ENCODE measurements at places on chromosomes 11 and 22. TPM values are rescaled to one million over a fixed set of nuclear protein-coding genes. Genes with fewer than 3 reads are reported as not detected.

Gene MCAM
- 223 TPM for polyA plus RNA-seq

Gene LMO2
- polyA plus RNA-seq: 13.6 TPM

Gene MPEG1
- 9.1 TPM for polyA plus RNA-seq

Gene ART1
- 7.2 TPM for polyA plus RNA-seq

Gene LRRC32
- polyA plus RNA-seq: 25.4 TPM

Gene DENND6B
- polyA plus RNA-seq: 5.2 TPM

Gene PTPMT1
- polyA plus RNA-seq: 27.1 TPM

Gene BARX2
- 0.68 TPM for polyA plus RNA-seq

Gene TRPC6
- polyA plus RNA-seq: 12.2 TPM

Gene APOL5
- polyA plus RNA-seq: 1.5 TPM

- DNase-seq: no peak
These were observed 8.5 kb upstream of the SLC35C1 start for GRCh38 chr11:45796461-45796861.

- DNase-seq: peak; percentile 68
These were observed 52.6 kb downstream of the SWAP70 start for GRCh38 chr11:9716275-9717039.

- DNase-seq: peak; percentile 4
These were observed 12.2 kb downstream of the OR8D1 start for GRCh38 chr11:124301548-124301947.

GRCh38 chr22:35478633-35479107, 62.0 kb upstream of the RASD2 start:
- no peak for DNase-seq

- DNase-seq: no peak
These were observed 93.6 kb upstream of the CD44 start for GRCh38 chr11:35045236-35045820.

DNA sequence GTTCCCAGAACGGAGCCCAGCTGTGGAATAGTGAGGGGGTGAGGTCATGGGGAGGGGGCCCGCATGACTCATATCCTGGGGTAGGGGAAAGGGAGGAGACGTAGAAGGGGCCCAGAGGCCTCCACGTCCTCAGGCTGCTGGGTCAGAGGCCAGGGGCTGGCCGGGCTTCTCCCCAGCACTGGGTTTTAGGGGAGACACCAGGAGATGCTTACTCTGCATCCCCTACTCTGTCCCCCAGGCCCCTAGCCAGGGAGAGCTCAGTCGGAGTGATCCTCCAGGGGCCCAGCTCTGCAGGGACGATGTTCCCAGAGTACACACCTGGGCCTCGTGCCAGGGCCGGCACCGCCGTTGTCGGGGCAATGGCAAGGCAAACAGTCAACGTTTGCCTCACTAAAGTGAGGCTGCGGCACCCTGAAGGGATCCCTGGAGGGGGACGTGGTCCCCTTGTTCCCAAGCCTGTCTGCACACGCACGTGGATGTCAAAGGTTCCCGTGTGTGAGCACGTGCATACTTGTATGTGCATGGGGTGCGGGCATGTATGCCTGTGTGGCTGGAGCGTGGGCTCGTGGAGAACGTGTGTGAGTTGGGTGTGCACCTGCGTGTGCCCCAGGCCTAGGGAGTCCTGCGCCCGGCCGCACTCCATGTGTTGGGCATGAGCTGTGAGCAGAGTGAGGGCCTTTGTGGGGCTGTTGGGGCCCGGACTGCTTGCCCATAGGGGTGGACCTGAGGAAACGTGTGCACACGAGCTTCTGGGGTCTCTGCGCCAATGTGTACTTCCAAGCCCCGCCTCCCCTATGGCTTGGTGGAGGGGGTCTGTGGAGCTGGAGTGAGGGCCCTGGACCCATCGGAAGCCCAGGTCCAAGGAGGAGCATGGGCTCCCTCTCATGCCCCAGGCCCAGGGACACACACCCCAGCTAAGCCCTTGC, 14.2 kb downstream of the PRR33 start:
- no peak for DNase-seq

DNA sequence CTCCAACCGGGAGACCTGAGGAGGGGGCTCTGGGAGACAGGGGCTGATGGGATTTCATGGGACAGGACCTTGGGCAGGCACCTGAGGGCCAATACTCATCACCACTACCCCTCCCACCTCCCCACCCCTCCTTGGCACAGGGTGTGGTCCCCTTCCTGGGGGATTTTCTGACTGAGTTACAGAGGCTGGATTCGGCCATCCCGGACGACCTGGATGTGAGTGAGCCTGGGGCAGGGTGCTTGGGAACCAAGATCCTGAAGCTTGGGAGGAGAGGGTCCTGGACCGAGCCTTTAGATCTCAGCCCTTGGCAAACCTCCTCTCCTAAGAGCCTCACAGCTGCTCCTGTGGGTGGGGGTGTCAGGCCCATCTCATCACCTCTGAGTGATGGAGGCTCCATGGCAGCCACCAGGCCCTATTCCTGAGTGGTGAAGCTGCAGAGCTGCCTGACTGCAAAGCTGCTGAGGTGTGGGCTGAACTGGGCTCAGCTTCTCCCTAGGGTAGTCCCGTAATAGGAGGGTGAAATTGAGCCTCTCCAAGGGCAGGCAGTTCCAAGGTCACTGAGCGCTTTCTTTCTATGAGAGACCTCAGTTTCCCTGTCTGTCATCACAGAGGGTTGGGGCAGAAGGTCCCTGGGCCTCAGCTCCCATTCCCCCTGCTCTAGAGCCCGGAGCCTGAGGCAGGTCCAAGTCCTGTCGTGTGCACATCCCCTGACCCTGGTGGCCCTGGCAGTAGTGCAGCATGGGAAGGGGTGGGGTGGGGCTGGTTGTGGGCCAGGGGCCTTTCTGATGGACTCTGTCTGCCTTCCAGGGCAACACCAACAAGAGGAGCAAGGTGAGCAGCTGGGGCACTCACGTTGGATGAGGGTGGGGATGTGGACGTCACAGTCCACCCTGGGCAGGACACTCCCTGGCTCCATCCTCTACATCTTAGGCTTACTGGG, 6.5 kb downstream of the RGL4 start:
- no peak for DNase-seq

DNA sequence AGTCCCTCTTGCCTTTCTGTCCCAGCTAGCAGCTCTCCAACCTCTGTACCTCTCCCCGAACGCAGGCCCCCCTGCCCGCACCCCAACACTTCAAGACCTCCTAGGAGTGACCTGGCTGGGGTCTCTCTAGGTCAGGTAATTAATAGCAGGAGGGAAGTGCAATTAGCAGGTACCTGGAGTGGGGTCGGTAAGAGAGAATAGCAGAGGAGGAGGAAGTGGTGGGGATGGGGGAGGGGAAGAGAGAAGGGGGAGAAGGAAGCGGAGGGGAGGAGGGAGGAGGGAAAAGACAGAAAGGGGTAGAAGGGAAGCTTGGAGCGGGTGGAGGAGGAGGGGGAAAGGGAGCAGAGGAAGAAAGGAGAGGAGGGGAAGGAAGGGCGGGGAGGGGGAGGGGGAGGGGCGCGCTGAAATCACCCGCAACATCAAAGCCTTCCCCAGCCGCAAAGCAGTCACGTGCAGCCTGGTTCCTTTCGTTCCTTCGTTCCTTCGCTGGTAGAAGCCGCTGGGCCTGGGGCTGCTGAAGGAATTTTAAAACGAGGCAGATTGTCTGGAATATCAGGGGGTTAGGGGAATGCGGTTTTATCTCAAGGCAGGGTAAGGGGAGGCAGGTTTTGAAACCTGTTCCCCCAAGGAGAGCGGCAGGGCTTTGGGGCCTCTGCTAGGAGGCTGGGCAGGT, 29.3 kb upstream of the TCF20 start:
- DNase-seq: no peak

- no peak for DNase-seq
These were observed 1.1 kb upstream of the VSIG2 start for GRCh38 chr11:124753205-124753604.

DNA sequence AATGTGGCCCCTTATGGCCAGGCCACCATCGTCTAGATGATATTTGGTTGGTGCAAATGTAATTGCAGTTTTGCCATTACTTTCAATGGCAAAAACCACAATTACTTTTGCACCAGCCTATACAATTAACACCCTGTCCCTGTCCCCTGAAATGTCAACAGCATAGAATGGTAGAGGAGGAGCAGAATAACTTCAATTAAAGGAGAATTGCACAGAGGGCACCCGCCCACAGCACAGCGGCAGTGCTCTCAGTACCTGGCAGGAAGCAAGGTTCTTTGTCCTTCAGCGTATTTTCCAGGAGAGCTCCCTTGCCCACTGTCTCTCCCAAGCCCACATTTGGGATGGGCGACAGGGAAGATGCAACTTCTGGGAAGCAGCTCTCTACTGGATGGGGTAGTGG, 115.3 kb downstream of the TRIM29 start:
- DNase-seq: no peak

DNA sequence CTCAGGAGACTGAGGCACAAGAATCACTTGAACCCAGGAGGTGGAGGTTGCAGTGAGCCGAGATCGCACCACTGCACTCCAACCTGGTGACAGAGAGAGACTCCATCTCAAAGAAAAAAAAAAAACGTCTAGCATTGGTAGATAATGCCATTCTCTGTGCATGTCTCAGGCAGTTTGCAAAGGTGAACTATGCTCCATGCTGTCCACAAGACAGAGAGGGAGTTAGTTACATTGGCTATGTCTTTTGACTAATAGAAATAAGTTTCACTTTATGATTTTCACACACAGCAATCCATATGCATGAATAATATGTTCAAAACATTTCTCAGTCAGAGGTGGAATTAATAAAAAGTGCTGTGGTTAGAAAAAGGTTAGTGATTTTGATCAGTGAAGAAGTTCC, 591.4 kb downstream of the ETS1 start:
- no peak for DNase-seq

- DNase-seq: no peak
These were observed 33.1 kb upstream of the ST14 start for GRCh38 chr11:130126516-130126915.

GRCh38 chr11:95239871-95240649, 9.1 kb upstream of the SESN3 start:
- no peak for DNase-seq

DNA sequence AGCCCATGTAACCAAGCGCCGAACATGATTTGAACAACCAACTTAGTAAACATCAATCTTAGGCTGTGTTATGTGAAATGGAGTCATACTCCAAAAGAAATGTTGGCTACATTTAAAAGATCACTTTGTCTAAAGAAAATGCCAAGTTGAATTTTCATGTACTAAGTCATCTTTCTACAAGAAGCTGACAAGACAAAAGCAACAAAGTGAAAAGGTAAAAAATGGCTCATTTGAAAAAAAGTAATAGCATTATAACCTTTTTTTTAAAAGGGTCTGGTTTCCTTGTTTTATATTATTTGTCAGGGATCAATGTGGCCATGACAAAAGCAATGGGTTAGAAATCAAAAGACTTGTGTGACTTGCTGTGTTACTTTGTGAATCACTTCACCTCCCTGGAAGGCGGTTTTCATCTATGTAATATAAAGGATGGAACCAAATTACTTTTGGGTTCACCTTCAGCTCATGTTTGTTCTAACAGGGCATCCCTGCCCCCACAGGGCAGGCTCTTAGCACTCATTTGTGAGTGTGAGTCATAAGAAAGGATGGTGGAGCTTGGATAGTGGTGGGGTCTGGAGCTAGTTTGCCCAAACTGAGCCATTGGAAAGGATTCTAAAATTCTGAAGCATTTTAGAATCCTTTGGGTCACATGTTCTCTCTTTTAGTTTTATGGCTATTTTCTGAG, 131.9 kb upstream of the MTMR2 start:
- DNase-seq: no peak

- DNase-seq: no peak
These were observed 7.4 kb downstream of the BMAL1 start for GRCh38 chr11:13284776-13285588.

- DNase-seq: no peak
These were observed 5.6 kb upstream of the WT1 start for GRCh38 chr11:32440916-32441315.

GRCh38 chr11:9776203-9776602, 112.3 kb downstream of the SWAP70 start:
- DNase-seq: no peak

DNA sequence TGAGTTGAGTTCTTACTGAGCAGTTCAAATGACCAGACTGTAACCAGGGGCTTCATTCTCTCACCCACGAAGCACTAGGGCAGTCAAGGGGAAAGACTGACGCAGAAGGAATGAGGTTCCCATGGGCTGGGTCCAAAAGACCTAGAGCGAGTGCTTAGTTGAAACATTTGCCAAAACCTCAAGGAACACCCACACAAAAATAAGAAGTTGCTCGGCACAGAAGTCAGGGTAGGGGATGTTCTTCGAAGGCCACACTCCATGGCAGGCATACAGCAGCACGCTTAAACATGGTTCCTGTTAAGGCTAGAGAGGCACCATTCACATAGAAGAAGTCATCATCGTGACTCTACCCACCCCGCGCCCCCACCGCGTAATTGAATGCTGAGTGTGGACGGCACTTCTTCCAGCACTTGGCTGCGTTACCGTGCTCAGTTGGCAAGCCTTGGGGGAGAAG, 52.9 kb downstream of the TIMP3 start:
- no peak for DNase-seq

DNA sequence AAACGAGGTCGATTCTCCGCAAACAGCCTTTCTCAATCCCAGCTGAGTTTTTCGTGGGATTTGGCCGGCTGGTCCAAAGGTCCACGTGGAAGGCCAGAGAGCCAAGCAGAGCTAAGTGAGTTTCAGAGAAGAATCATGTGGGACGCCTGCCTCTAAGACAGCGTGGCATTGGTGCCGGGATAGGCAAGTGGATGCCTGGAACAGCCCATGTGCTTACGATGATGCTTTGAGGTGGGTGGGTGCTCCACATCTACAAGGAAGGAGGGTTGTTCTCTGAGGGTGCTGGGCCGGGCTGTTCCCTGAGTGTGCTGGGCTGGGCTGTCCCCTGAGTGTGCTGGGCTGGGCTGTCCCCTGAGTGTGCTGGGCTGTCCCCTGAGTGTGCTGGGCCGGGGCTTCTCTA, 41.4 kb downstream of the MUC2 start:
- DNase-seq: no peak

DNA sequence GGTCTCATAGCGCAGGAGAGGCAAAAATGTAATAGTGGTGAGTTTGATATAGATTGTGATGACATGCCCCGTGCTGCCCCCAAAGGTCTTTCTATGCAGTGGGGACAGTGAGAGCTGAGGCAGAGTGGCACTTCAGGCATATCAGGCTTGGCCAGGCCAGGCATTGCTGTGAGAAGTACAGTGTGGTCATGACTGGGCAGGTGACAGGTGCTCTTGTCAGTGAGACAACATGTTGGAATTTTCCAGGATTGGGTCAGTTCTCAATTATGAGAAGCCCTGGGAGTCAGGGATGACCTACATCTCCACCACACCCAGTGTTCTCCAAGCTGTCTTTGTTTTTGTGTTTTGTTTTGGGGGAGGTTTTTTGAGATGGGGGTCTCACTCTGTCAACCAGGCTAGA, 3.7 kb downstream of the SNAP29 start:
- no peak for DNase-seq

GRCh38 chr11:90349731-90350130, 126.9 kb upstream of the CHORDC1 start:
- no peak for DNase-seq

GRCh38 chr11:41413843-41414242, 45.6 kb downstream of the LRRC4C start:
- DNase-seq: no peak

GRCh38 chr22:46758867-46759290, 3.6 kb upstream of the TBC1D22A start:
- no peak for DNase-seq

GRCh38 chr22:49735411-49735900, 92.2 kb downstream of the BRD1 start:
- DNase-seq: no peak

DNA sequence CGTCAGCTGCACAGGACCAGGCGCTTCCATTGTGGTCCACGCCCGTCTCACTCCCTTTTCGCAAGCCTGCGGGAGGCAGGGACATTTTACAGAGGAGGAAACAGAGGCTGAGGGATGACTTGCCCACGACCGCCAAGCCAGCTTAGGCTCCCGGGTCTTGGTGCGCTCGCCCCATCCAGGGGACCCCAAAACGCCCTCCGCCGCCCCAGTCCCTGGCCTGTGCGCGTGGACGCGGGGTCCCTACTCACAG, 300 bp downstream of the WNT11 start:
- no peak for DNase-seq

Data from forelimb muscle (tissue), 1 donor.